A549 treated with Hydrocortisone at 1 μM for 4 hours (cell line): ENCODE measurements at places on chromosomes 5 and 9. TPM values are rescaled to one million over a fixed set of nuclear protein-coding genes. Genes with fewer than 3 reads are reported as not detected.

Gene FBP2
- total RNA-seq = 0.06 TPM in 1 of 5 replicates, not detected in the others

Gene PRSS3
- 8.3 to 12.4 TPM (median 11.0 TPM) in 5 replicates for total RNA-seq

Gene SVEP1
- 1.6 to 2.0 TPM (median 1.7 TPM) in 5 replicates for total RNA-seq

Gene P4HA2
- total RNA-seq = 46.6 to 60.7 TPM (median 53.1 TPM) in 5 replicates

Gene NDFIP1
- total RNA-seq = 46.6 to 55.4 TPM (median 50.0 TPM) in 5 replicates

Gene ADGRD2
- not detected in 5 replicates for total RNA-seq

Gene CYLC2
- total RNA-seq = not detected in 5 replicates

Gene CCDC127
- total RNA-seq = 5.9 to 6.5 TPM (median 6.3 TPM) in 5 replicates

Gene CTXN3
- not detected in 5 replicates for total RNA-seq

Gene ANKDD1B
- total RNA-seq = 0.10 to 0.12 TPM in 2 of 5 replicates, not detected in the others

Gene SARDH
- 0.07 to 0.16 TPM (median 0.15 TPM) in 4 of 5 replicates, not detected in the other for total RNA-seq

Gene HTR1A
- not detected in 5 replicates for total RNA-seq

Gene F2RL2
- 2.9 to 4.0 TPM (median 2.9 TPM) in 5 replicates for total RNA-seq

Gene GFI1B
- 0.07 to 0.20 TPM (median 0.10 TPM) in 5 replicates for total RNA-seq

Gene TOPORS
- total RNA-seq = 10.0 to 15.8 TPM (median 11.4 TPM) in 5 replicates

Gene PCSK1
- 0.16 to 0.51 TPM (median 0.22 TPM) in 5 replicates for total RNA-seq

Gene FAM193B
- total RNA-seq = 19.3 to 27.3 TPM (median 25.0 TPM) in 5 replicates

Gene ANKHD1
- 38.9 to 55.6 TPM (median 49.9 TPM) in 5 replicates for total RNA-seq

Gene PAIP2
- 84.3 to 93.3 TPM (median 87.5 TPM) in 5 replicates for total RNA-seq

Gene ARHGEF39
- 13.6 to 18.2 TPM (median 17.4 TPM) in 5 replicates for total RNA-seq

Gene FUT7
- 0.05 to 0.08 TPM (median 0.06 TPM) in 4 of 5 replicates, not detected in the other for total RNA-seq

Gene TNFSF8
- total RNA-seq = not detected in 5 replicates

Gene FBN2
- total RNA-seq = 12.6 to 23.1 TPM (median 18.3 TPM) in 5 replicates

Gene FOXD4L3
- total RNA-seq = 0.08 to 0.16 TPM (median 0.12 TPM) in 3 of 5 replicates, not detected in the others

Gene RNF208
- total RNA-seq = 1.2 to 1.9 TPM (median 1.7 TPM) in 5 replicates

Gene TEX48
- not detected in 5 replicates for total RNA-seq

Gene FOXD4L4
- 0.07 to 0.09 TPM (median 0.08 TPM) in 3 of 5 replicates, not detected in the others for total RNA-seq

Gene SRA1
- 32.5 to 53.2 TPM (median 46.8 TPM) in 5 replicates for total RNA-seq

Gene CCT5
- 481 to 766 TPM (median 510 TPM) in 5 replicates for total RNA-seq

Gene INVS
- 7.7 to 11.2 TPM (median 10.5 TPM) in 5 replicates for total RNA-seq

Gene HRCT1
- 0.20 to 0.47 TPM (median 0.30 TPM) in 5 replicates for total RNA-seq

Gene ANKRD20A1
- total RNA-seq = 0.51 to 1.9 TPM (median 1.3 TPM) in 5 replicates

Gene CTNND2
- total RNA-seq = not detected in 5 replicates

Gene PCDHA4
- 1.1 to 1.9 TPM (median 1.9 TPM) in 5 replicates for total RNA-seq

Gene PCDHA13
- total RNA-seq = 0.06 to 0.10 TPM (median 0.08 TPM) in 3 of 5 replicates, not detected in the others

Gene NUTM2F
- 0.03 TPM in 1 of 5 replicates, not detected in the others for total RNA-seq

Gene SH2D3C
- total RNA-seq = 0.09 to 0.24 TPM (median 0.12 TPM) in 3 of 5 replicates, not detected in the others
